ENCODE measurements at places on chromosomes 3 and 15.

GRCh38 chr3:112774293-112774926, 72.3 kb downstream of the CD200R1L start:
- no peak for DNase-seq

DNA sequence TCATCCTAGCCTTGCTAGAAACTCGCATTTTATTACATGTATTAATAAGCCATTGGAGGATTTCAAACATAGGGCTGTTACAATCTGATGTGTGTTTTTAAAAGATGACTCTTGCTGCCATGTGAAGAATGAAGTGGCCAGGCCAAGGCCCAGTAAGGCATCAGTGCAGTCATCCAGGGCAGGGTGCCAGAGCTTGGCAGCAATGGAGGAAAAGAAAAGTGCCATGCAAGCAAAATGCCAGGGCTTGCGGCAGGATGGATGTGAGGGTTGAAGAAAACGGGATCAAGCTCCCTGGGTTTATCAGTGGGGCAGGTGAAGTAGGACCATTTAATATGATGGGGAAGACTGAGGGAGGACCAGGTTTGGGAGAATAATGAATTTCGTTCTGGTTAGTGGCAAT, 183.6 kb downstream of the MINAR1 start:
- DNase-seq, result no peak

DNA sequence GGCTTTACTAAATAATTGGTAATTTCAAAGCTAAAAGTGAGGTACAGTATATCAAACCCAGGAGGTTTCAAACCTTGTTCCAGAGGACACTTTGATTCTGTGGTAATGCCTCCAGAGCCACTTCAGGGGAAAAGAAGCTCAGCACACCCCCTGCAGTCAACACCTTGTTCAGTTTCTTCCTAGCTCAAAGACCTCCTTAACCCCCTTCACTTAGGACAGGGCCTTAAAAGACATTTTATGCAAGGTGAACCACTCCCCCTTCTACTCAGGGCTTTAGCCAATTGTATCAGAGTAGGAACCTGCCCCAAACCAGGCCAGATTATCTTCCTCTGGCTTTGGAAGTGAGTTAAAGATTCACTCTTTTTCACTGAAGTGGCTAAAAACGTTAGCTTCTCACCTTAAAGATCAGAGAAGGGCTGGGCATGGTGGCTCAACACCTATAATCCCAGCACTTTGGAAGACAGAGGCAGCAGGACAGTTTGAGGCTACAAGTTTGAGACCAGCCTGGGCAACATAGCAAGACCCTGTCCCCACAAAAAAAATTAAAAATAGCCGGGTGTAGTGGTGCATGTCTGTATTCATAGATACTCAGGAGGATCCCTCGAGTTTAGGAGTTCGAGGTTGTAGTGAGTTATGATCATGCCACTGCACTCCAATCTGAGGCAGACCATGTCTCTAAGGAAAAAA, 3.4 kb downstream of the DENND6A start:
- no peak for DNase-seq

GRCh38 chr3:58466899-58467563, 24.9 kb upstream of the KCTD6 start:
- DNase-seq, result no peak

DNA sequence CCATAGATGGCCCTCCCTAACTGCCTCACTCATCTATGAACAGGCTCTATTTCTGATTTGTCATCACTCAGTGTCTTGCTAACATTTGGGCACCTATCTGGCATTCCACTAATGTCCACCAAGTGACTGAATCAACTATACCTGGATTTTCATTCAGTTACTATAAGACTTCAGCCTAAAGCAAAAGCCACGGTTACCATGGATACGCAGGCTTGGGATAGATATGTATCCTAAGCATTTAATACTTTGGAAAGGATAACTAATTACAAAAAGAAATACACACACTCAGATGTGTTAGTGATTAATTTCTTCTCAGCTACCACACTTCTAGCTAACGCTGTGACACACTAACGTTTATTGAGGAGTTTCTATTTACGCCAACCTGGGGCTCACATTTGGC, 899.5 kb upstream of the CFAP20DC start:
- DNase-seq, result no peak

DNA sequence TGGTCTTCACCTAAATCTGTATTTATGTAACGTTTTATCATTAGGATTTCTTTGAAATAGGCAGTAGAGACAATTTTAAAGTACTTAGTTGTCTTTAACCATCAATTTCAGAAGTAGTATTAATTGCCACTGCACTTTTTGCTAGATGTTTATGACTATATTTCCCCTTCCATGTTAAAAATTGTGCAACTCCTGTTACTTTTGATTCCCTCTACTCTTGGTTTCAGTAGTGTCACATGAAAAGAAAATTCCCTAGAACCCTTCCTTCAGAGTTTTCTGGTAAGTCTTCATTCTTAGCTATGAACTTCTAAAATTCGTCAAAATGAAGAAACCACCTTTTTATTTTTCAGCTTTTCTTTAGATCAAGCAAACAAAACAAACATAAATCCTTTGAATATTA, 7.1 kb downstream of the PIAS1 start:
- DNase-seq, result no peak

DNA sequence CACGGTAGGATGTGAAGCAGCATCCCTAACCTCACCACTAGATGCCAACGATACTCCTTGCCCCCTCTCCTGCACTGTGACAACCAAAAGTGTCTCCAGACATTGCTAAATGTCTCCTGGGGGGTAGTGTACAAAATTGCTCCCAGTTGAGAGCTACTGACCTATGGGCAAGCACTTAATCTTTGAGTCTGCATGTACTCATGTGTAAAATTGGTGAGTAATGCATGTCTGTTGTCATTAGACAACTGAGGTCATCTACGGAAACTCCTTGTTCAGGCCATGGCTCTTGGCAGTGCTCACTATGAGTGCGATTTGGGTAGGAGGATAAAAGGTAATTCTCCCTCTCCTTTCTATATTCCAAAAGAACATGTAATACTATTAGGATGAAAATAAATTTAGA, 29.2 kb downstream of the PDHB start:
- DNase-seq, result peak; percentile 23

DNA sequence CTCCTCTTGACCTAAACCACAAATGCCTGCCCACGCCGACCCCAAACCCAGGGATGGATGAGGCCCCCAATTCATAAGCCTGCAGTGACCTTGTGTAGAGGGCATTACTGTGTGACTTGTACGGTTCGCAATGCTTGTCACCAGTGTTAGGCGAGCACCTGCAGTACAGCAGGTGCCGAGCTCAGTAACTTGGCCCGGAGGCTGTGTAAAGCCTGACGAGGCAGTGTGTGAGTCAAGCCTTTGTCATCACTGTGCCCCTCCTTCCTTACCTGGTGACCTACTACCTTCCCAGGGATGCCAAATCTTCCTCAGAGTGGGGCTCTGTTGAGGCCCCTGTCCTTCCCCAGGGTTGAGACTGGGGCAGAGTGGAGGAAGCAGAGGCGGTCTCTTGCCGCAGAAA, 37.2 kb upstream of the TMEM115 start:
- no peak for DNase-seq

DNA sequence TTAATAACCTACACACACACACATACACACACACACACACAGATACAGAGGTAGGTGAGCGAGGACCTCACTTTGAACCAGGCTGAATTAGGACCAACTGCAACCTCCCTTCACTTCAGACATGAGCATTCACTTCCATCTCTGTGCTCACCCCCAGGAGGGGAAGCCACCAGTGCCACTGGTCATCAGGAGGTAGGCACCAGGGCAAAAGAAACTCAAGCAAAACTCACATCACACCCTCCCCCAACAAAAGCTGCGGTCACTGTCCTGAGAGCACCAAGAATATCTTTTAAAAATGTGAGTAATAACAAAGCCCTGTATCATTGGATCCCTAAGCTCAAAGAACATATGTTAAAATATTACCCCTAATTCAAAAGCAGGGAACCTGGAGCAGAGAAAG, 8.1 kb downstream of the FOXP1 start:
- DNase-seq, result no peak

DNA sequence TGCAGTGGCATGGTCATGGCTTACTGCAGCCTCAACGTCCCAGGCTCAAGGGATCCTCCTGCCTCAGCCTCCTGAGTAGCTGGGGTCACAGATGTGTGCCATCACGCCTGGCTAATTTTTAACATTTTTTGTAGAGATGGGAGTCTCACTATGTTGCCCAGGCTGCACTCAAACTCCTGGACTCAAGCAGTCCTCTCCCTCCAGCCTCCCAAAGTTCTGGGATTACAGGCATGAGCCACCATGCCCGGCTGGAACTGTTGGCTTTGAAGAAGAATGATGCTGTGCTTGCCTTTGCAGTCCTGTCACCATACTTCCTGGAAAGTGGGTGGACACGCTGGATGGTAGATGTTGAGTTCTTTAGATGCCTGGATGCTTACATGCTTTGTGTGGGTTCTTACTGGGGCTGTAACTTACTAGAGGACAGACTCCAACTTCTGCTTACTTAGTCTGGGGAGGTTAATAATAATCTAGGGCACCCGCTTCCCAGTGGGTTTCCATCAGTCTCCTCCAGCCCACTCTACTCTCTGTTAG, 36.7 kb downstream of the IGF1R start:
- no peak for DNase-seq

GRCh38 chr15:91499774-91500383, 353.6 kb upstream of the SLCO3A1 start:
- DNase-seq, result no peak

DNA sequence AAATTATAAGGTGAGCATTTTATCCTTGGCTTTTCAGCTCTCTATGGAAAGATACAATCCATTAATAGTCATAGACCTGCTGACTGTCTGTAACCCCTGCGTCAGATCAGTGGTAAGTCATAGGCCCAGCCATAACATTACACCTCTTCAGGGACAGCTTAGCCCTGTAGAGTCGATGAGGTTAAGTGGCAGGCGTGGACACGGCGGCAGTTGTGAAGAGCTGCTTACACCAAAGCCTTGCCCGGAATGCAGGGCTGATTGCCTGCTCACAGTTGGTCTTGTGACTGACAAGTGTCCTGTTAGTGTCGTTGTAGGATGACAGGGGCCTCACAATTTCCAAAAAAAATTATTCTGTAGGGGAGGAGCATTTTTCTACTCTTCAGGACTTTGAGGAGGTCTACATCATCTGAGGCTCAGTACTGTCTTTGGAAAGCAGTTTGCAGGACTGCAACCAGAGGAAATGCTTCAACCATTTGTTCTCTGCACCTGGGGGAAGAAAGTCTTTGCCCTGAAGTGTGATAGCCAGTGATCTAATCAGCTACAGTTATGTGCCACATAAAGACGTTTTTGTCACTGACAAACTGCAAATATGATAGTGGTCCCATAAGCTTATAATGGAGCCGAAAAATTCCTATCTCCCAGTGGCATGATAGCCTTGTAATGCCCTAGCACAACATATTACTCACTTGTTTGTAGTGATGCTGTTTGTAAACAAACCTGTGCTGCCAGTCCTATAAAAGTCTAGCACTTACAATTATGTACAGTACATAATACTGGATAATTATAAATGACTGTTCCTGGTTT, 14.9 kb upstream of the SELENOT start:
- DNase-seq, result no peak

GRCh38 chr3:61876797-61877196, 315.4 kb downstream of the PTPRG start:
- no peak for DNase-seq

DNA sequence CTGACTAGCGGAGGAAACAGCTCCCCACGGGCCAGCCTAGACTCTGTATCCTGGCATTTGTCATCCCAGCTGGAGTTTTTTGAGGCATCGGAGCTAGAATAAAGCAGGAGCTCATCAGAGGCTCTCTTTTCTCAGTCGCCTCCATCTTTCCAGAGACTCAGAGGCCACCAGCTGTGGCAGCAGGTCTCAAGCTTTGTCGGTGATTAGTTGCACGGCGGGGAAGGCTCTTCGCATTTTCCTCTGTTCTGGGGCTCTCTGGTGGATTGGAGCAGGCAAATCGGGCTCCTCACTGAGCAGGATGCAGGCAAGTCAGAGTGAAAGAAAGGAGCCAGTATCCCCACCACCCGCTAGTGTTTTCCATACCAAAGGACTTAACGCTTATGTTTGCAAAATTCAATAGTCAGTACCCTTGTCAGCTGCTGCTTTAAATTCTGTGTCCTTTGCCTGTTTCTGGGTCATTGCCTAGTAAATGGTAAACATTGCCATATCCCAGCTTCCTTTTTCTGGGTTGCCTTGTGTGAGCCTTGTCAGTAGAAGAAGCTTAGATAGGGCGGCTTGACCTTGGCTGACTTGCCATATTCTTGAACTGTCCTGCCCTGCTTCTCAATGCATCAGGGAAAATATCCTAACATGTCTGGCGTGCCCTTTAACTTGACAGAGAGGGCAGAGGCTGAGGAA, 127.1 kb downstream of the PTPRG start:
- DNase-seq, result no peak

- DNase-seq, result no peak
These were observed 2.5 kb upstream of the USF3 start for GRCh38 chr3:113698956-113699355.

GRCh38 chr3:50268703-50269451, at the start of gene SEMA3B:
SEMA3B (plus strand) TSS chr3:50269147; CDS start chr3:50269241, 94 bp downstream.
- no peak for DNase-seq

DNA sequence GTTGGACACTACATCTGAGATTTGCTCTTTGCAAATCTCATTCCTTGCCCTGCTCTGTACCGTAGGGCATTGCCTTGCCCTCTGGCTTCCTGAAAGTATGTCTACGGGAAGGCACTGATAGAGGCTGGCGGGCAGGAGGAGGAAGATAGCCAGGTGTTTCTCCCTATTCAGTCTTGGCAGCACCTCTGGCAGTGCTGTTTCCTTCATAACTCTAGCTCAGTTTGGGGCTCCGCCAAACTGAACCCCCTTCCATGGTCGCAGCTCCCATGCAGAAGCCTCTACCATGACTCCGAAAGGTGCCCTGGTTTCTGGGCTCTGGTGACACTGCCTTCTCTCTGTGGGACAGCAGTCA, 122.3 kb upstream of the PRR20G start:
- no peak for DNase-seq

DNA sequence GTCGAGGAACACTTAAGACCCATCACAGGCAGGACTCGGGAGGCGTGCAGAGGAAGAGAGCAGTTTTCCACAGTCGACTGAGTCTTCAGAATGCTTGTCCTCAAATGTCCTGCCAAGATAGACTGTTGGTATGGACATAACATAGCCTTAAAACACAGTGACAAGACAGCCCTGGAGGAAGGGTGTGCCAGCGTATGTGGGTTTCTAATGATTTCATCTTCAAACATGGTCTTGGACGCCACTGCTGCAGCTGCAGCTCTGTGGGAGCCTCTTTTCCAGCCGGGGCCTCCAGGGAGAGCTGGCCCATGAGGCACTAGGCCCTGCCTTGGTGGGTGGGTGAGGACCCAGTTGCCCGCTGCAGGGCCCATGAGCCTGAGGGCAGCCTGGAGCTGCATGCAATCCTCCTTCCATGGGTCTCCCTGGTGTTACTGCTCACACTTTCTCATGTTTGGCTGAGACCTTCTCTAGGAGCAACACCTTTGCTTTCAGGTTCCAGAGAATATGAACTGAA, 198.6 kb downstream of the KLF13 start:
- DNase-seq, result no peak

GRCh38 chr3:127670761-127671522, 1.8 kb upstream of the ABTB1 start:
- no peak for DNase-seq

GRCh38 chr15:99096894-99097426, 7.9 kb upstream of the SYNM start:
- no peak for DNase-seq

All from BE2C (cell line).